ENCODE measurements at places on chromosomes 2 and 18. TPM values are rescaled to one million over a fixed set of nuclear protein-coding genes. Genes with fewer than 3 reads are reported as not detected.

The PDE11A gene
- 0.08 TPM for total RNA-seq

The MC2R gene
- not detected for total RNA-seq

The GULP1 gene
- 11.0 TPM for total RNA-seq

The BOLL gene
- total RNA-seq, result not detected

The ERBB4 gene
- total RNA-seq, result 38.8 TPM

The STPG4 gene
- total RNA-seq, result not detected

Measured in right cardiac atrium (tissue), 5 donors.